ENCODE measurements at places on chromosomes 5 and 9. TPM values are rescaled to one million over a fixed set of nuclear protein-coding genes. Genes with fewer than 3 reads are reported as not detected.

Gene PCDHGA4
- 0.08 TPM for total RNA-seq

Gene PRLR
- total RNA-seq: 0.19 TPM

Gene HRH2
- 0.77 TPM for total RNA-seq

Gene MEGF10
- not detected for total RNA-seq

Gene CD74
- not detected for total RNA-seq

Gene PTGR1
- total RNA-seq: 336 TPM
